IMR-90 (cell line): ENCODE measurements at places on chromosomes 5 and 9. TPM values are rescaled to one million over a fixed set of nuclear protein-coding genes. Genes with fewer than 3 reads are reported as not detected.

EPB41L4A gene
- under 0.01 TPM in 2 replicates for total RNA-seq

DNA sequence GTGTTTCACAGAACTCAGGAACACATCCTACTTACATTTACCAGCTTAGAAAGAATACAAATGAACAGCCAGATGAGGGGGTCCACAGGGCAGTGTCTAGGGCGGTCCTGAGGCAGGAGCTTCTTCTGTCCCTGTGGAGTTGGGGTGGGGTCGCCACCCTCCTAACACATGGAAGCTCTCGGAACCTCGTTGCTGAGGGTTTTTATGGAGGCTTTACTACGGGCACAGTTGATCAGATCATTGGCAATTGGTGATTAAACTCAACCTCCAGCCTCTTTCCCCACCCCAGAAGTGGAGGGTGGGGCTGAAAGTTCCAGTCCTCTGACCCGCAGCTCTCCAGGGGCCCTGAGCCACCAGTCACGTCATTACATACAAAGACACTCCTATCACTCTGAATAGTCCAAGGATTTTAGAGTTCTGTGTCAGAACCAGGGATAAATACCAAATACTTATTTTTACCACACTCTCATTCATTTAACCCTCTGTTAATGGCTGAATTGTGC lies 156.9 kb downstream of the COL23A1 start:
- no peak for DNase-seq

MTMR12 gene
- total RNA-seq: 20.3 and 21.3 TPM in 2 replicates

SNAPC3 gene
- 31.0 and 40.0 TPM in 2 replicates for total RNA-seq

- no peak for DNase-seq
These were observed 32.9 kb downstream of the TRPC7 start for GRCh38 chr5:136332223-136333015.

DNA sequence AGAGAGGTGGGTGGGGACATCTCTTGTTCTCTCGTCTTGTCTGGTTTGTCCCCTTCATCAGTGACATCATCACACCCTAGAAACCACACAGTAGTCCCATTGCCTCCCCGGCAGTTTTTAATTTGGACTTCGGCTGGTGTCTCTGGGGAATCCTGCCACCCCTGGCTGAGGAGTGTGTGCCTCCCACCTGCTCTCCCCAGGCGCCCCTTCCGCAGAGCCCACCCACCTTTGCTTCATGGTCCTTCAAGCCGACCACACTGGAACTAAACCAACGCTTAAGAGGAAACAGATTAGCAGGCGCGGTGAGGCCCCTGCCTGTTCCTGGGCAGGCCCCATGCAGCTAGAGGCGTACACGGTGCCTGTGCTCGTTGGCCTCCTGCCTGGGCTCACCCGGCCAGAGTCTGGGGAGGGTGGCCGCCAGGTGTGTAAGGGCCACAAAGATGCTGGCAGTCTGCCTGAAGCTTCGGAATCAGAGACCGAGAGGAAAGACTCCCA lies 107.6 kb upstream of the SPRY4 start:
- DNase-seq: no peak

GRCh38 chr5:122121479-122122465 lies 7.6 kb upstream of the ZNF474 start:
- peak; percentile 57 for DNase-seq

DNA sequence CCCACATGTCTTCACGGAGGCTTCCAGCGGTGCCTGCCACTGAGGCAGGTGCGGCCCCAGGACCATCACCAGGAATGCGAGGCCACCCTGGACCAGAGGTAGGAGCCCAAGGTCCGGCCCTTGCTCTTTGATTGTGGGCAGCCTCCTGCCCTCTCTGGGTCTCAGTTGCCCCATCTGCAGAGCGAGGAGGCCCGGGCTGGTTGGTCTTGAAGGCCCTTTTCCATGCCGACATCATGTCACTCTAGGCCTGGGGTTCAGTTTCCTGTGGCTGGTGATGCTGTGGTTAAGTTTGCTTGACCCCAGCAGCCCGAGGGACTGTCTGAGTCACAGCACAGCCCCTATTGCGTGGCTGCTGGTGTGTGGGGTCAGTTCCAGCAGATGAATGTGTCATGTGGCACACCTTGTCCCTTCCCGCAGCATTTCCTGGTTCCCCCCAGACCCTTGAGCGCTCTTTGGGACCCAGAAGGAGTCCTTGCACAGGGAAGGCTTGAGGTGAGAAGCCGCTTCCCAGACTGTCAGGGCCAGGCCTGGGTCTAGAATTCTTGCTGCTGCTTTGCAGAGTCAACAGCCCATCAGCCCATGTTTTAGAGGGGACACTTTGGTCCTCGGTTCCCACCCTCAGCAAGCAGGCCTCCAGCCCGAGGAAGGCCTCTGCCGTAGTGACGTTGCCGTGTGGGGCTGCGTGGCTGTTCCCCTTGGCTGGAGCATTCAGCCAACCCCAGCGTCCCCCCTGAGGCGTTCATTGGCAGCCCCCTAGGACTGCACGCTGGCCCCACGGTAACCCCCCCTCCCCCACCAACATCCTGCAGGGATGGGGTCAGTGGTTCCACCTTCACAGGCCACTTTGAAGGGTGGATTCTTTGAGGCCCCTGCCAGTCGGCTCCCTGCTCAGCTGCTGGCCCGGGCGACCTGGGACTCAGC lies 31.0 kb upstream of the HMCN2 start:
- DNase-seq: peak; percentile 72

DNA sequence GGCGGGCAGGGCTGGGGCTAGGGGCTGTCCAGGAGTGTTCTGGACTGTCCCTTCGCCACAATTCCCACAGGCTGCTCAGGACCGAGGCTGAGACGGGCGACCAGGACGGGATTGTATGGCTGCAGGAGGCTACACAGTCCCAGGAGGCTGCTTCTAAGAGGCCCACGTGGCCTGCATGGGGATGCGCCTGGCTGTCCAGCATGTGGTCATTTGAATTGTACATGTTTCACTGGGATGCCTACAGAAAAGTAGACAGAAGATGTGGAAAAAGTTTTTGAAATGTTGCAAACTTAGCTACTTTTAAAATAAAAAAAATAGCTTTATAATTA lies 32.6 kb upstream of the SPTLC1 start:
- DNase-seq: no peak

DNA sequence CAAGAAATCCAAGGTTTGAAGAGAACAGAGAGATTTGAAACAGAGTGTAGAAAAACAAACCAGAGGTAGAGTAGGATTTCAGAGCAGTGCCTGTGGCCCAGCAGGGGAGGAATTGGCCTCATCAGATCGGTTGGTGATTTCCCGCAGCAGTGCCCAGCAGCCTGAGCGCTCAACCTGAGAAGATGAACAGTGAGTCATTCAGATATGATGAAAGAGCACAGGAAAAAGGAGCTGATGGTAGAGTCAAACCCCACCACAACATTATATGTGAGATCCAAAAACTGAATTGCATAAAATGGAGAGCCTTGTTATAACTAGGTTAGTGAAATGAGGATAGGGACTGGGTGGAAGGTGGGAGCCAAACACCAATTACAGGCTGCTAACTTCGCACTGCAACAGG lies 248.9 kb downstream of the PIK3R1 start:
- DNase-seq: peak; percentile 36

SLC6A18 gene
- not detected in 2 replicates for total RNA-seq

- DNase-seq: no peak
These were observed 7.3 kb downstream of the IRX1 start for GRCh38 chr5:3602785-3603502.
